ENCODE measurements at places on chromosomes 16 and 17.

DNA sequence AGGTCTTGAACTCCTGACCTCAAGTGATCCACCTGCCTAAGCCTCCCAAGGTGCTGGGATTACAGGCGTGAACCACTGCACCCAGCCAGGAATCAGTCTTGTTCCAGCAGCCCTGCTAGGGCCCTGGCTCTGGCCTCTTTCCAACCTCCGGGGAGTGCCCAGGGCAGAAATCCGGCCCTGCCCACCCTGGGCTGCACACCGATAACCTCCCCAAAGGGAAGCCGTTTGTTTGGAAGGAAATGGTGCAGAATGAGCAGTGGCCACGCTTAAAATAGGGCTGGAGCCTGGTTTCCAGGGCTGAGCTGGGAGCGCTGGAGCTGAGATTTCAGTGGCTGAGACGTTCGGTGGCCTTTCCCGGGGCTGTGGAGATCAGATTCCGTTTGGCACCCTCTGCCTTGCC is 17.8 kb upstream of the EMP2 start:
- no peak for DNase-seq

DNA sequence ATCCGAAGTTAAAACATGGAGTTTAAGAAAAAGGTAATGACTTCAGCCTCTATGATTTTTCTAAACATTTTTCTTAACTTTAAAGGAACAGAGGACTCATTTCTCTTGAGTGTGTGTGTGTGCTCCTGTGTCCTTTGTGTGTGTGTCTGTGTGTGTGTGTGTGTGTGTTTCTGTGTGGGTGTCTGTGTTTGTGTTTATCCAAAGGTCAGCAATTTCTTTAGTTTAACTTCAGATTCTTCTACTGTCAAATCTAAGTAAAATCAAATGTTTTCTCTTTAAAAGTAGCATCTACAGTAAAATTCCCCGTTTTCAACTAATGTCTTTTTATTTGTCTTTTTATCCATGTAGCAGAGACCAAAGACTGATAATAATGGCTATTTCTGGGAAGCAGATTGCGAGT is 31.8 kb downstream of the HSBP1 start:
- no peak for DNase-seq

DNA sequence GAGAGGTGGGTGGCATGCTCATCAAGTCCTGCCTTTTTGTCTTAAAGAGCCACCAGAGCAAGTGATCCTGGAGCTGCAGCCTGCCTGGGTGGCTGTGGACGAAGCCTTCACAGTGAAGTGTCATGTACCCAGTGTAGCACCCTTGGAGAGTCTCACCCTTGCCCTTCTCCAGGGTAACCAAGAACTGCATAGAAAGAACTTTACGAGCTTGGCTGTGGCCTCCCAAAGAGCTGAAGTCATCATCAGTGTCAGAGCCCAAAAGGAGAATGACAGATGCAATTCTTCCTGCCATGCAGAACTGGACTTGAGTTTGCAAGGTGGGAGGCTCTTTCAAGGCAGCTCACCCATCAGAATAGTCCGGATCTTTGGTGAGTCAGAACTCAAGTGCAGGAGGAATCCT is 14.2 kb downstream of the CSH2 start:
- no peak for DNase-seq

GRCh38 chr17:63136369-63137012 is 170.5 kb downstream of the TANC2 start:
- DNase-seq = no peak

GRCh38 chr16:27083861-27084261 is 17.1 kb downstream of the C16orf82 start:
- no peak for DNase-seq

DNA sequence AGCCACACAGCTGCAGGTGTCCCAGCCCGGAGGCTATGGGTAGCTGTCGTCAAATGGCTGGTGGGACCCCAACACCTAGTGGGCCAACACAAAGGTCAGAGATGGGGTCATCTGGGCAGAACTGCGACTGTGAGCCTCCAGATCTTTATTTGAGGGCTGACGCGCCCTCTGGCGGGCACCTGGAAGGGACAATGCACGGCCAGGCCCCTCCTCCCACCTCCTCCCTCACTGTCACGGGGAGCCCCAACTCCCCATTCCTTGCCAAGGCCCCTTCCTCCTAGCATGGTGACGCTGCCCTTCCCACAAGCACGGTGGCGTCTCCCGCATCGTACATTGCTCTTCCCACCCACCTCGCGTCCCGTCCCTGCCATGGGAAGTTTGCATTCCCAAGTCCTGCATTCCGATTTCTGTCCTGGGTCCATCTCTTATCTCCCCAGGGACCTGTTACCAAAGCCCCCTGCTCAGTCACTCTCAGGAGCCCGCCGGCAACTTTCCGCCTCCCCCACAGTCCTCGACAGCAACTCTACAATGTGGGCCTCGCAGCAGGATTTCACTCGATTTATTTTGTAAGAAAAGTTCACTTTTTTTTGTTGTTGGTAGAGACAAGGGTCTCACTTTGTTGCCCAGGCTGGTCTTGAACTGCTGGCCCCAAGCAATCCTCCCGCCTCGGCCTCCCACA is 1.0 kb downstream of the TLE7 start:
- no peak for DNase-seq

DNA sequence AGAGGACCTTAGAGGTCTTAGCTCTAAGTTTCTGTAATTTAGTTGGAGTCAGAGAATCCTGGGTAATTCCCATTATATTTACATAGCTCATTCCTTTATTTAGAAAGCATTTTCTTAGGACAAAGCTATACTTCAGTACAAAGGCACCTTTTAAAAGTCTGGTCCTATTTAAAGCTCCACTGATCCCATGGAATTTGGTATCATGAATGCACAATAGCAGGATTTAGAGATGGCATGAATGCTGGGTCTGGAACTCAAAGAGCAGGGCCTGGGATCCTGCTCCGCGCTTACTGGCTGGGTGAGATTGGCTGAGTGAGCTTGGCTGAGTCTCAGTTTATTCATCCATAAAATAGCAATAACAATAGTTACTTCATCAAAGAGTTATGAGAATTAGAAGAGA is 4.8 kb downstream of the KRT23 start:
- no peak for DNase-seq

DNA sequence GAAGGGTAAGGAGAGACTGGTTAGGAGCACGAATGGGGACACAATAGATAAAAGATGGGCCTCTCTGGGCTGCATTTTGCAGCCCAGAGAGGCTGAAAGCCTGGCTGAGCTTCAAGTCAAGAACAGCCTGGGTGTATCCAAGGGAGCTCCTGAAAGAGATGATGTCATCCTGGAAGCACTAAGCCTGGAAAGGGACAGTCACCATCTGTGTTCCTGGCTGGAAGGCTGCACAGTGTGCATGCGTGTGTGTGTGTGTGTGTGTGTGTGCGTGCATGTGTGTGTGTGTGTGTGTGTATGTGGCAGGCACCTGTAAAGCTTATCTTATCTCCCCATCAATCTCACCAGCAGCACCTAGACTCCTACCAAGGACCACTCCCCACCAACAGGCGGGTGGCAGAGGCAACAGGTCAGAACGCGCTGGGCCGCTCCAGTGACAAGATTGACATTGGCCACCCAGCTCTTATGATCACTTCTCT is 44.1 kb downstream of the COG7 start:
- DNase-seq = no peak

DNA sequence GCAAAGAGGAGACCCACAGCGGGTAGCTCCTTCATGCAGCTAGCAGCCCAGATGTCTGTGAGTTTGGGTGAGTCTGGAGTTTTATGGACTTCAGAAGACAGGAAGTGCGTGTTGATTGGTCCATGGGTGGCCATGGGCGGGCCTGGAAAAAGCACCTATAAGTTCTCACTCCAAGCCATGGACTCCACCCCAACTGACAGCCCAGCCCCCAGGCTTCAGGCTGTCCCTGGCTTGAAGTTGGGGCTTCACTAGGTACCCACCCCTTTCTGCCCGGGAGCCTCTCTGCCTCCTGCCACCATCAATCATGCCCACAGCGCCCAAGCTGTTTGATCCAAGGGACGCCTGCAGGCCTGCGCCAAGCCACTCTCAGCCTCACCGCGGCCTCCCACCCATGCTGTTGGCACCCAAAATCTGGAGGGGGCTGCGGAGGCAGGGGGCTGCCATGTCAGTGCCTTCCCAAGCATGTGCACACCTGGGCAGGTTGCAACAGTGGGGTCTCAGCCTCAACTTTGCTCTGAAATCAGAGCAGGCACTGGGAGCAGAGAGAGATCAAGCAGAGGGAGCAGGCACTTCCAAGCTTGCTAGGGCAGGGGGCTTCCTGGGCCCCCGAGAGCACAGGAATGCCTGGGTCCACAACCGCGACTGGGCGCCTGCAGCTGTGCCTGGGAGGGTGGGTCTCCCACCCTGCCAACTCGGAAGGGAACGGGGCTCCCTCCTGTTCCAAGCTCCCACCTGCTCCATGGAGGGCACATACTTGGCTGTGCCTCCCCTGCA is 1503.7 kb downstream of the CDH11 start:
- DNase-seq = no peak

DNA sequence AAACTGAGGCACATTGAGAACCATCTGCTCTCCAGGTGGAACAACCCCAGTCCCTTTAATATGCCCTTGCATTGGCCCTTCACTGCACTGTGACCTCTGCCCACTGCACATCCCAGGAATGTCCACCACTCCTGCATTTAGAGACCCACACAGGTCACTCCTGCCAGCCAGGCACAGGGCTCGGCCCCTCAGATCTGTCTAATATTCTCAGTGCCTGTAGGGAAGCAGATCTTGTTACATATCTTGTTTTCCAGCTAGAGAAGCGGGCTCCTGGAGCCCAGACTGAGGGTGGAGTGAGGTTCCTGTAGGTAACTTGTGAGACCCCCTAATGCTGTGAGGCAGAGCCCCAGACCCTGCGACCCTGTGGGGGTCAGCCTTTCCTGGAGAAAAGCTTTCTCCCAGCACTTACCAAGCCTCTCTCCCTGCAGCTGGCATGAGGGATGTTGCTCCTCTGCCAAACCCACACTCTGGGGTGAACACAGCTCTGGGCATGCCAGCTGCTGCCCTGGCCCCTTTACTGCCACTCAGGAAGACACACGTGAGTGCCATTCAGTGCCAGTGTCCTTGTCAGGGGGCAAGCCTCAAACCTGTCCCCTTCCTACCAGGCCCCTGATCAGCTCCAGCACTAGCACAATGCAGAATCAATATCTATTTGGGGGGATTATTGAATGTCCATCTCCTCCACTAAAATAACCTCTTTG is 40.3 kb upstream of the CRHR1 start:
- DNase-seq = no peak

GRCh38 chr16:83130039-83130438 is 503.3 kb downstream of the CDH13 start:
- DNase-seq = no peak

DNA sequence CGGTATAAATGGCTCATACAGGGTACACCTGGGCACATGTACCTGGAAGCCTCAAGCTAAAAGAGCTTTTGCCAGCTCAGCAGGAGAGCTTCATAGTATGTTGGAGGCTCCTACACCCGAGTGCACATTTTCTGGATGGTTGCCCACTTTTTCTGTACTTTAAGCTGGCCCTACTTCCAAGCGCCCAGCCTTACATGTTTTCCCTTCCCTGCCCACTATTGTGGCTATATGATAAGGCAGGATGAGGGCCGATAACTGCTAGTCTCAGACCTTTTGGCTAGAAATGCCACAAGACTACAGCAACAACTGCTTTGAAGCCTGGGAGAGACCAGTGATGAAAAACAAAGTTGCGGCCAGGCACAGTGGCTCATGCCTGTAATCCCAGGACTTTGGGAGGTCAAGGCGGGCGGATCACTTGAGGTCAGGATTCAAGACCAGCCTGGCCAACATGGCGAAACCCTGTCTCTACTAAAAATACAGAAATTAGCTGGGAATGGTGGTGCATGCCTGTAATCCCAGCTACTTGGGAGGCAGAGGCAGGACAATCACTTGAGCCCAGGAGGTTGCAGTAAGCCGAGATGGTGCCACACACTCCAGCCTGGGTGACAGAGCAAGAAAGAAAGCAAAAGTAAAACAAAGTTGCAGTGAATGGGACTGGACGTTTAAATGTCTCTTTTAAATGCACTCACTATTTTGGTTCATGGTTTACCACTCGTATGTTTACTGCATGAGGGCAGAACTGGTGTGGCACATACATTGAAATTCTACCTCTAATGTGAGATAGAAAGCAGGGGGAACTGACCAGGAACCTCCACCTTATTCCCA is 14.2 kb upstream of the MARCHF10 start:
- DNase-seq = no peak

- peak; percentile 59 for DNase-seq
These were observed 14.3 kb upstream of the PRKAR1A start for GRCh38 chr17:68497885-68498319.
